Fibroblast of skin of left biceps (primary cell): ENCODE measurements at places on chromosomes 16 and 17.

- no peak for DNase-seq
Measured at GRCh38 chr16:80619824-80620223, 79.0 kb downstream of the DYNLRB2 start.

GRCh38 chr16:81796035-81796434 lies 16.9 kb downstream of the PLCG2 start:
- DNase-seq = no peak

DNA sequence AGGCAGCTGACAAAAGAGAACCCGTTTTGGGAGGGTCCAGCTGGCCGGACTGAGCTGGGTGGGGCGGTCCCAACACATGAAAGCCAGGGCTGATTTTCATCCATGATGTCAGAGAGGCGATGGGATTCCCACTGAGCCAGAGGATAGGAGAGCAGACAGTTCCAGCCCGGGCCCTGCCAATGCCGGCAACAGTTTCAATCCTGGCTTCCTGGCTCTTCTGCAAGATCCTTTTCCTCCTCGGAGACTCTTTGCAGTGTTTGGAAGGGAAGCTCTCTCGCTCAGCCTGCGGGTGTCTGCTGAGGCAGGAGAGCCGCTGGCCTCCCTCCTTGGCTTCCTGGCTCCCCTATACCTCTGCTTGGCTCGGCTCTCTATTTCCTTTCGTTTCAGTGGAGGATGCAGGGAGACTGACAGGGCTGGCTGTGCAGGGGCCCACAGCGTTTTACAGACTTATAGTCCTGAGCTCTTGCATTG lies 145.5 kb upstream of the SOX9 start:
- DNase-seq = no peak

DNA sequence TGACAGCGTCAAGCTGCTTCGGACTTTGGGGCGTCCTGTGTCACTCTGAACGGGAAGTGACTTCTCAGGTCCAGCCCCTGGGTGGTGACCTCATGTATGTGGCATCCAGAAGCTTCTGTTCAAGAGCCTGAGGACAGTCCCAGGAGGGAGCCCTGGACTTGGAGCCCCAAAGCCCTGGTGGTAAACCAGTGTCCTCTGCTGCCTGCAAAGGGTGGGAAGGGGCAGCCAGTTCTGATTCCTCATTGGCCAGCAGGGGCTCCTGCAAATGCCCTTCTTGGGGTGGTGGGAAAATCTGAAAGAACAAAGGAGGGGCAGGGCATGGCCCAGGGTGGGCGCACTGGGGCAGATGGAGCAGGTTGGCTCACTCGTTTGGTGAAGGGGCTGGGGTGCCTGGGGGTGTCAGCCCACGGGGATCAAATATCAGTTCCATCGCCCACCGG lies 1.6 kb downstream of the OSGIN1 start:
- DNase-seq = no peak

- DNase-seq = no peak
Measured at GRCh38 chr16:17501321-17501720, 30.6 kb upstream of the XYLT1 start.

- no peak for DNase-seq
Measured at GRCh38 chr16:87325423-87325858, 8.2 kb upstream of the C16orf95 start.

GRCh38 chr16:2710711-2711231 lies 9.3 kb downstream of the PRSS27 start:
- DNase-seq = no peak

GRCh38 chr16:75025761-75026160 lies 26.9 kb downstream of the ZNRF1 start:
- no peak for DNase-seq

DNA sequence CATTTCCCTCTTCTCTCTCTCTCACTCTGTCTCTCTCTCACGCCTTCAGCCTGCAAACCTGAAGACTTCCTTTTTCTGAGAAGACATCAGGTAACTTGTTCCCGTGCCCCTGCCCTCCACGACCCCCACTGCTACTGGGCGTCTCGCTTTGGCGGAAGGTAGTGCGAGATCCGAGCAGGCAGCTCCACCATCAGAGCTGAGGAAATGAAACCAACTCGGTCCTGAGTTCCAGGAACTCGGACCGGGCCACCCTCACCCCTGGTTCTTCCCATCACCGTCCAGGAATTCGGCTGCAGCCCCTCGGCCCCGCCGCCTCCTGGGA lies 585 bp downstream of the MLKL start:
- no peak for DNase-seq

GRCh38 chr17:80455784-80456183 lies 20.6 kb downstream of the NPTX1 start:
- no peak for DNase-seq
